Activated CD8-positive, alpha-beta memory T cell treated with anti-CD3 and anti-CD28 coated beads, Interleukin-2, amount 10 ng/mL, durations not matched to agents 7 days and 5 days (primary cell): ENCODE measurements at places on chromosomes 1 and 21. TPM values are rescaled to one million over a fixed set of nuclear protein-coding genes. Genes with fewer than 3 reads are reported as not detected.

Gene FMO2
- not detected for total RNA-seq

GRCh38 chr1:11473491-11474034, 5.4 kb upstream of the DISP3 start:
- peak; percentile 48 for DNase-seq

DNA sequence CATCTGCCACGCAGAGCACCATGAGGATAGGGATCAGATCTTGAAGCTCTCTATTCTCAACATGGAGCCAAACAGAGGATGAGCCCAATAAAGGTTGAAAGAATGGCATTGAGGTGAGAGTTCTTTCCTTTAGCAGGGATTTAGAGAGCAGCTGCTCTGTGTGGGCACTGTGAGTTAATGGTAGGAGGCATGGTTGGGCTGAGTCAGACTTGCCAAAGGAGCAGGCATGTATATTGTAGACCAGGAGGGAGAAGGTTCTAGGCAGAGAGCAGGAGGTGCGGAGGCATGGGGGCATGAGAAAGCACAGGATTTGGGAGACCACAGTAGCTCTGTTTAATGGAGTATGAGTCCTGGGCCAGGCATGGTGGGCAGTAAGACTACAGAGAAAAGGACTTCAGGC, 32.0 kb downstream of the TMEM53 start:
- no peak for DNase-seq

GRCh38 chr21:45990741-45991605, 9.4 kb downstream of the COL6A1 start:
- no peak for DNase-seq

Gene TRIM62
- 13.0 TPM for total RNA-seq

DNA sequence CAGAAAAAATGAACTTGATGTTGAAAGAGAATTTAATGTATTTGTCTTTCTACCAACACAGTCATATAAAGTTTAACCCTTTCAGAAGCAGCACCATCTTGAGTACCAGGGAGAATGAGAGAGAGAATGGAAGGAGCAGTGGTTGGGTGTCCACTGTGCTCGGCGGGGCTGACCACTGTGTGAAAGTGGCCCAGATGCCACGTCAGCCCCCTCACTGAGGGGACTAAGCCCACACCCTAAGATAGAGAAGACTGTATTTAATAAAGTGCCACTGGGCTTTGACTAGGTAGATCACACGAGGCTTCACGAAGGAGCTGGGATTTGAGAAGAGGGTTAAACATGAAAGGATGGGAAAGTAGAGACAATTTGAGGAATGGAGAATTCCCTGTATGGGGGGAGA, 31.2 kb downstream of the BATF3 start:
- DNase-seq, result no peak

GRCh38 chr21:36909423-36909822, 57.0 kb downstream of the HLCS start:
- no peak for DNase-seq

Gene MEAF6
- 63.2 TPM for total RNA-seq

Gene FASLG
- total RNA-seq, result 36.1 TPM

GRCh38 chr21:17901458-17902079, 82.4 kb upstream of the C21orf91 start:
- DNase-seq, result no peak

- no peak for DNase-seq
These were observed 2.8 kb downstream of the ADGRL2 start for GRCh38 chr1:81803431-81804110.

- no peak for DNase-seq
These were observed 83.0 kb upstream of the BACH1 start for GRCh38 chr21:29215709-29216108.

- no peak for DNase-seq
These were observed 30.2 kb upstream of the TTC4 start for GRCh38 chr1:54685335-54685905.

DNA sequence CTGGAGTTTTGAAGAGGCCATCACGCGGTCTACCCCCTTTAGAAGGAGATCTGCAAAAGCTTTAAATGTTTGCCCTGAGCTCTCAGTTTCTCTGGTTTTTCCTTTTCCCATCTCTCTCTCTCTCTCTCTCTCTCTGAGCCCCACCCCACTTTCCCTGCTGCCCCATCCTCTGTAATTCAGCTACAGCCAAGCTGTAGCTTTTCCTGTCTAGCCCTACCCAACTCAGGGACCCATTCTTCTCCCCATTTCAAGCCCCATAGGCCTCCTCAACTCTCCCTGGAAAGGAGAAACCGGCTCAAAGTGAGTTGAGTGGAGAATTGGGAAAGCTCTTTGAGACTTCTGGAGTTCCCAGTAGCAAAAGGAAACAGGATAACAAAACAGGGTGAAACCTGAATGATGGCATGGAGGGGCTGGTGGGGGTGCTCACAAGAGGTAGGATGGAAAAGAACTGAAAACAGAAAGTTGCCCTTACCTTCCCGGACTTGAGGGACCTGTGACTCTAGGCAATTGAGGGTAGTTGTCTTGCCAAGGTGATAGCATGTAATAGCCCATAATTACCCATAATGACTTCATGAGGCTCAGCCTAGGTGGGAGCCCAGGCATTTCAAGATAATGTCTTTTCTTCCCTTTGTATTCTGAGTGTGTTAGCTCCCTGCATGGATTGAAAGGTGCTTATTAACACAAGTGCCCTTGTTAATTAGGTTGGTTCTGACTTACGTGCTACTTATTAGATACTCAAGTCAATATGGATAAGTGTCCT, 84.9 kb downstream of the SLC16A1 start:
- no peak for DNase-seq

Gene CYP4A22
- not detected for total RNA-seq

GRCh38 chr21:34933609-34934335, 115.3 kb downstream of the RUNX1 start:
- peak; percentile 50 for DNase-seq

DNA sequence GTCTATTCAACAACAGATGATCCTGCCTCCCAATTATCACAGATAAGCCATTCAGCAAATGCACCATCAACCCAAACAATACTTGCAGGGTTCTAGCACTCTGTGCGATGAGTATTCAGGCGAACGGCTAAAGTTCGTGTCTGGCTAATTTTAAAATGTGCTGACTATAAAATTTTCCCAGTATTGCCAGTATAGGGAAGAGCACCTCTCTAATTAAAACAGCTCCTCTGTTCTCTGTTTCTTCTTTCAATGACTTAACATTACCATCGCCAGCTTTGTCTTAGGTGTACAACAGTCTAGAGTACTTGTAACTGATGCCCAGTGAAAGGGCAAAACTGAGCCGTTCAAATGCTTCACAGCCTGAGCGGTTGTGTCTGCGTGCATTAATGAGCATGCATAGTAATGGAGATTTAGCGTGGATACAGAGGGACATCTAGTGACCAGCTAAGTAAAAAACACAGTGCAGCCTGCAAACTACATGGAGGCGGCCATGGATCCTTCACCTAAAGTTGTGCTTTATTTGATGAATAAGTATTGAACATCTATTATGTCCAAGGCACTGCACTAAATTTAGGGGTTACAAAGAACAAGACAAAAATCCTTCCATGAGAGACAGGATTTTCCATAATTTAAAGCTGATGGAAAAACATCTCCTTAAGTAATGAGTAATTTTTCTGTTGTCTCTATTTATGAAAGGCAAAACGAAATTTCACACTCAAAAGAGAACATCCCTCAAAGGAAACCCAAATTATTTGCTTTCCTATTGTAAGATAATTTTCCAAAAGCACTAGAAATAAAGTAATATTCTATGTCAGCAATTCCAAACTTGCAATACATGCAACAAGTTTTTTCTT, 120.0 kb downstream of the SETD4 start:
- DNase-seq, result no peak

DNA sequence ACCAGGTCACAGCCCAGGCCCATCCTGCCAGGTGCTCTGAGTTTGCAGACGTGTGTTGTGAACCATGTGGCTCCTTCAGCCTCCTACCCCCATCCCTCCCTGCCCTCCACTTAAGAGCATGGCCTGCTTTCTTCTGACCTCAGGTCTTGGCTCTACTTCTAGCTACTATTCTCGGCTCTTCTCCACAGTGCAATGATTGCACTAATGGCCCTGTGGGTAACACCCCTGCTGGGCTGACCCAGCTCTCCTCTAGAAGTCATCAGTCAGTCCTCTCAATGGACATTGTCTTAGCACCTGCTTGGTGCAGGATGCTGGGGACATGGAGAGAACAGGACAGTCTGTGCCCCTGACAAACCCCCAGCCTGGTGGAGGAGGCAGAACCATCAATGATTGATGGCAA, 22.2 kb upstream of the IFFO2 start:
- no peak for DNase-seq

DNA sequence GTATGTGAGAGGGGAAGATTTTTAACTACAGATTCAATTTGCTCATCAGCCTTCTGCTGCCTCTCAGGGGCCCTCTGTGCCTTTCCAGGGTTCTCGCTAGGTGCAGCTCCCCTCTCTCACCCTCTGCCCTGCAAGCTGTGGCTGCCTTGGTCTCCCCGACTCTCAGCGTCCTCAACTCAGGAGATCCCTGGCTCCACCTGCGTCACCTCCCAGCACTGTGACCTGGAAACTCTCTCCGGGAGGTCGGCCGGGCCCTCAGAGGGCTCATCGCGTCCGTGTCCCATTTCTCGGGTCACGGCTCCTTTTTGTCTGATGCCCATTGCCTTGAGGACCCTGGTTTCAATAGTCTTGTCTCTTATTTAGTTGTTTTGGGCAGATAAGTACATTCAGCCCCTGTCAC, 63.5 kb upstream of the ADARB1 start:
- no peak for DNase-seq

Gene LCE3D
- not detected for total RNA-seq

Gene KRTAP19-3
- not detected for total RNA-seq

- no peak for DNase-seq
These were observed 55.3 kb upstream of the PRELP start for GRCh38 chr1:203420263-203420662.

Gene LMX1A
- not detected for total RNA-seq

- no peak for DNase-seq
These were observed 18.8 kb downstream of the KIF26B start for GRCh38 chr1:245173446-245174211.

DNA sequence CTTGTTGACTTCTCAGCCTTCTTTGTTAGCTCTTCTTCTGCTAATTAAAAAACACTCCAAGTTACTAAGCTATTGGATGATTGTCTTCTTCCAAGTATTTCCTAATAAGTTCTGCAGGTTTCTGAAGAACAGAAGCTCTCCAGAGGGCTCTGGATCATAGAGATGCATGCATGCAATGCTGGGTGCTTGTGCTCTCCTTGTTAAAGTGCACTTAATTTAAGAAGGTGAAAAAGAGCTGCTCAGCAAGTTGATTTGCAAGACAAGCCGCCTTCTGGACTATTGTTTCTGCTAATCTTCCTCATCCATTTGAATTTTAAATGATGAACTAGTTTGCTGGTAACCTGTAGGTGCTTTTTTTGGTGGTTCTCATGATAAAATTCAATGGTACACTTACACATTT, 16.1 kb downstream of the RRP15 start:
- DNase-seq, result no peak

DNA sequence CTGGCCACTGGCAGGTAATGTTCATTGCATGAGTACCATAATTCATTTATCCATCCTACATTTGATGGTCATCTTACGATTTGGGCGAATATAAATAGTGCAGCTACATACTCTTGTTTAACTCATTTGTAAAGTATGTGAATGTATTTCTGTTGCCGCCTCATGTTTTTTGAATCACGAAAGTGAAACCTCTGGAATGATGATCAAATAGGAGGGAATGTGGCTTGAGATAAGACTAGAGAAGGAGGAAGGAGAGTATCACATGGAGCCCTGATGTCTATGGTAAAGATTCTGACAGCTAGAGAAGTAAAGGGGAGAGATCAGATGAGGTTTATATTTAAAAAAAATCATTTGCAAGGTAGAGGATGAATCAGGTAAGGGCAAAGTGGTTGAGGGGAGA, 8.0 kb downstream of the MRPS14 start:
- no peak for DNase-seq

DNA sequence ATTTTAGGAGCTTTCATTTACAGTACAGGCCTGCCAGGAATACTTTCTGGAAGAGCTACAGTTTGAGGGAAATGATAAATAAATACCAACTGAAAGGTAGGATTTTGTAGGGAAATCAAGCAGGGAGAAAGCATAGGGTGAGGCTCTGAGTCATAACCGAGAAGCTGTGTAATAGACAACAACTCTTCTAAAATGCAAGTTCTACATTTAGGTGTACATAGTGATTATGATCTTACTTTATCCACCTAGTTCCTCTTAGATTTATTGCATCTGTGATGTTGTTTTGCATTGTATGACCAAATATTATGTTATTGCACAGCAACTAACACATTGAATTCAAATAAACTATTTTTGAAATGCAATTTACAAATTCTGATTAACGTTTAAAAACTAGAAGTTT, 819.3 kb downstream of the PLA2G4A start:
- no peak for DNase-seq

GRCh38 chr21:38182370-38182985, 74.3 kb upstream of the KCNJ15 start:
- DNase-seq, result no peak

- no peak for DNase-seq
These were observed 39.8 kb downstream of the RIMS3 start for GRCh38 chr1:40625476-40626382.

Gene PTPN22
- total RNA-seq, result 112 TPM
